ENCODE measurements at places on chromosomes 7 and 10.

- DNase-seq: no peak
These were observed 112.8 kb upstream of the ODAD2 start for GRCh38 chr10:28111712-28112111.

- no peak for DNase-seq
These were observed 39.3 kb downstream of the BNIP3 start for GRCh38 chr10:131942455-131942854.

DNA sequence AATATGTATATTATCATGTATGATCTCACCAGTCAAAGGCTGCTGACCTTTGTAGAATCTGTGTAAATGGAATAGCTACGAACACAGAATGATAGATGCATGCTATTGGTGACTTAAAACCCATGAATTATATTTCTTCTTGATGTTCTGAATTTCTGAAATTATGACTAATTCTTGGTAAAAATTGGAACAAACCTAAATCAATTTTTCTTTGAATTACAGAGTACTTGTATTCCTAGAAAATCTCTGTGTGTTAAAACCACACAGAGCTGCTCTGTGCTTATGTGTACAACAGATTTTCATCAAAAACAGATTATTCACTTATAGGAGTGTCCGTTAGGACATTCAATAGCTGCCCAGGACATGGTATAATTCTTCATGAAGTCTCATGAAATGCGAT lies 108.3 kb upstream of the MDFIC start:
- no peak for DNase-seq

GRCh38 chr7:73626814-73627213 lies 2.5 kb upstream of the MLXIPL start:
- no peak for DNase-seq

GRCh38 chr10:36254199-36254598 lies 612.1 kb upstream of the FZD8 start:
- DNase-seq: no peak

DNA sequence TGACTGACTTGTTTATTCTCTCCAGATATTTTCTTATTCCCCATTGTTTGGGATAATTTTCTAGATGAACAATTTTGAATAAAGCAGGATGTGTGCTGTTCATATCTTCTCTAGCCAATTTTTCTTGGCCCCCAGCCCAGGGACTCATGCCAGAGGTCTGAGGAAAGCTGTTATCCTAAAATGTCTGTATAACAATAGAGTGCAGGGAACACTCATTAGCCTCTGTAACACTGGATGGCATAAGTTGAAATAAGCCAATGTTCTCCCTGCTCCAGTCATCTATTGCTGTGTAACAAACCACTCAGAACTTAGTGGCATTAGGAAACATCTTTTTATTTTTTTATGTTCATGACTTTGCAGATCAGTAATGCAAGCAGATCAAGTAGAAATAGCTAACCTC lies 121.7 kb upstream of the TRIM24 start:
- DNase-seq: no peak

- no peak for DNase-seq
These were observed 67.8 kb downstream of the FRMPD2 start for GRCh38 chr10:48206482-48207250.

Data from stimulated activated CD4-positive, alpha-beta T cell treated with anti-CD3 and anti-CD28 coated beads, Interleukin-4, amount 100 ng/mL, for 24 hours (primary cell).